ENCODE measurements at places on chromosomes 3 and 15. TPM values are rescaled to one million over a fixed set of nuclear protein-coding genes. Genes with fewer than 3 reads are reported as not detected.

The NUSAP1 gene
- polyA plus RNA-seq, result 19.5 TPM

The PEX5L gene
- polyA plus RNA-seq, result 0.03 TPM

The RBPMS2 gene
- 6.1 TPM for polyA plus RNA-seq

The CKMT1B gene
- polyA plus RNA-seq, result 2.9 TPM

The ACTR8 gene
- 18.9 TPM for polyA plus RNA-seq

The GASK1A gene
- polyA plus RNA-seq, result 1.5 TPM

GRCh38 chr3:133491481-133492059, 81.9 kb upstream of the CDV3 start:
- no peak for DNase-seq

GRCh38 chr15:29571792-29572431, 250.4 kb downstream of the TJP1 start:
- no peak for DNase-seq

DNA sequence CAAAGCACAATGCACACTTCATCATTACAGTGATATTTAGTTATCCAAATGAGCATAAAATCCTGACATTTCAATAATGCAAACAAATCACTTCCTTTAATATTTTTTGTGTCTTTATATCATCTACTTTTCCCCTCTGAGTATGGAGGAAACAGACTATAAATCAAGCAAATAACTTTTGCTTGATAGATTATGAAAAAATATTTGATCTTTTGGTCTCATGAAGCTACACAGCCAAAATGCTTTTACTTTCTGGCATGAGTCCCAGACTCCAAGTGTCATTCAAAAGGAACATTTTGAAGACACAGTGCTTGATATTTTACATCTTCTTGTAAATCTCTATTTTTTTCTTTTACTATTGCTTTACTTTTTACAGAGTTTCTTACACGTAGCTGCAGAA, 215.3 kb upstream of the ROBO1 start:
- DNase-seq, result no peak

DNA sequence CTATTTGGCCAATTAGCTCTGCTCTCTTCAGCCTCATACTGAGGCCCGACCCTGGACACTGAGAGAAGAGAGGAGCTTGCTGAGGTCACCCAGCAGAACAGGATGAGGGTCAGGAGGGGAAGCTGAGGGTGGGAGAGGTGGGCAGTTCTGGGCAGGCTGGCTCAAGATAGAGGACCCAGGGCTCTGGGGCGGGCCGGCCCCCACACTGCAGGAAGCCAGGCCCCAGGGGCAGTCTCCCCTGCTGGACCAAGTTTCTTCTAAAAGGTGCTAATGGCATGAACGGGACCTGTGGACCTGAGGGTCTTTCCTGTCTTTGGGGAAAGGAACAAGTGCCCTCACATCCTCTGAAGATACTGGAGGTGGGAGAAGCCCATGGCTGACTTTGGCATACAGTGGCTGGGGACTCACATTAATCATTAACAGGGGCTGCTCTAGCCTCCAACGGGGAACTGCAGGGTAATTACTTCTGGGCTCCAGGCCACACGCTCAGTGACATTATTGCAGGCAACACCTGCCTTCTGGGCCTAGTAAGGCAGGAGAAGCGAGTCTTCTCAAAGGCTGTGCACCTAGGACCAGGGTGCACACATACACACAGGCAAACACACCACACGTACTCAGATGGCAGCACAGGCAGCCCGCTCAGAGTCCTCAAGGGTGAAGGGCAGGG, 10.6 kb downstream of the HCN4 start:
- DNase-seq, result no peak

GRCh38 chr3:112818289-112818688, 28.4 kb downstream of the CD200R1L start:
- DNase-seq, result no peak

- DNase-seq, result no peak
Observed at GRCh38 chr3:67863869-67864268, 209.5 kb upstream of the SUCLG2 start.

DNA sequence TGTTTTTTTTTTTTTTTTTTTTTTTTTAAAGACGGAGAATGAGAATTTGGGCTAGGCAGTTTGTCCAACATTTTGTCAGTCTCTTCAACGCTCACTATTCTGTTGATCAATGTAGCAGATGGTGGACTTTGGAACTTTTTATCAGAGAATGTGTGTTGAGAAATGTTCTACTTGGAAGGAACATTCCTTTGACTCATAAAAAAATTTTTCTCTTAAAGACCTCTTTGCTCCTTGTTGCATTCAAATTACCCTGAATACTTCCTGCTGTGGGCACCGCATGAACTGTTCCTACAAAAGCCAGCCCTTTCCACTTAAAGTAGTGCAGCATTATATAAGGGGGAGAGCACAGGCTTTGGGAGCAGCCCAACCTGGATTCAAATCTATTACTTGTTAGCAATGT, 182.9 kb downstream of the AKAP13 start:
- DNase-seq, result no peak

DNA sequence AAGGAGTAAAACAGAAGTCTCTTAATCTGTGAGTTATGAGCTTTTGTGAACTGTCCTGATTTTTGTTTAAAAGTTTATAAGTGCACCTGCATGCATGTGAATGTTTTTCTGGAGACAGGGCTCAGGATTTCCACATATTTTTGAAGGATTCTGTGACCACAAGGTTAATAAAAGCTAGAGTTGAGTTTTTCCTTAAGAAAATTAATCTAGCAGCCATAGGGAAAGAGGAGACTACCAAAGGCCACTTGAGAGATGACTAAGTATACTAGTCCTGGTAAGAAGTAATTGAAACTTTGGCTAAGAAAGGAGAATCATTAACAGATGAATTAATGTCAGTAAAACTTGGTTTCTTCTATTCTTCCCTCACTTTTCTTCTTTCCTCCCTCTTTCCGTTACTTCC, 176.8 kb upstream of the EPHA3 start:
- no peak for DNase-seq

GRCh38 chr15:25366058-25366457, 72.8 kb downstream of the UBE3A start:
- DNase-seq, result no peak
